ENCODE measurements at places on chromosomes 12 and 14.

DNA sequence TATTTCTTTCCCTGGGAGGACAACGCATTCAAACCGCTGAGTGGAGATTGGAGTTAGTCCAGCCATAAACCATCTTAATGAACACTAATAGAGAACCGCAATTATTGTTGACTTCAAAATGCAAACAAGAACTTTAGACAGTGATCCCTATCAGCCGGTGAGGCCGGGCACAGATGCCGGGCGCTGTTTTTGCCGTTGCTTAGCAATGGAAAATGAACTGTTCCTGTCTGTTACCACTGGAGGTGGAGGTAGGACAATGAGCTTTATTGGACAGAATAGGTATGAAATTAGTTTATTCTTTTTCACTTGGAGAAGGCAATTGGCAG lies 216.8 kb downstream of the TTC8 start:
- DNase-seq: no peak

DNA sequence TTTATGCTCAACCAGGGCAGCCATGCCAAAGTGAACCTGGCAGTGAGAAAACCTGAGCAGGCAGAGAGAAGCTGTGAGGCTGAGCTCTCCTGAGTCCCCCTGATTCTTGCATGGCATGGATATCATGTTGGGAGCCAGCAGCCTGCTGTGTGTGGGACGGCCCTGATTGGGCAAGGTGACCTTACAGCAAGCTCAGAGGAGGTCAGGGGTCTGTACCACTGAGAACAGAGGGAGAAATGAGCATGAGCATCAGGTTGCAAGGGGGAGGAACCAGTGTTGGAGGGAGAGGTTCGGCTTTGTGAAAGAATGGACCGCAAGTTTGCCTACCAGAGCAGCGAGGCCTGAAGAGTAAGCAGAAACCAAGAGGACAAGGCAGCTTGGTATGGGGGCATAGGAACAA lies 59.1 kb upstream of the PTGR2 start:
- DNase-seq: no peak

- no peak for DNase-seq
These were observed 11.6 kb upstream of the FOXN3 start for GRCh38 chr14:89428546-89429198.

DNA sequence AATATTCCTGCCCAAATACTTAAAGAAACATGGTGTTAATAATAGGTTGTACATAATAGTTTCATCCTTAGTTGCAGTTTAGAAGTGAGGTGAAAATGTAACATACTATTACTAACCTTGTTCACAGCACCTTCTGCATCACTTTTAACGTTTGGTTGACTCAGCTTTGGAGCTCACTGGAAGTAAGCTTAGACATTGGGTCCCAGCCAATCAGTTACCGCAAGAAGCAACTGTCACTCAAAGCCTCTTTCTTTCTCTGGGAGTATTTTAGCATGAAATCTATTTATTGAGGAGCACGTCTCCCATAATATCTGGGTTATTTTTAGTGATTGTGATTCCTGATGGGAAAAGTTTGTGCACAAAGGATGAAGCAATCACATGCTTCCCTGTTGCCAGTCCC lies 472.6 kb downstream of the SNAPC1 start:
- DNase-seq: no peak

DNA sequence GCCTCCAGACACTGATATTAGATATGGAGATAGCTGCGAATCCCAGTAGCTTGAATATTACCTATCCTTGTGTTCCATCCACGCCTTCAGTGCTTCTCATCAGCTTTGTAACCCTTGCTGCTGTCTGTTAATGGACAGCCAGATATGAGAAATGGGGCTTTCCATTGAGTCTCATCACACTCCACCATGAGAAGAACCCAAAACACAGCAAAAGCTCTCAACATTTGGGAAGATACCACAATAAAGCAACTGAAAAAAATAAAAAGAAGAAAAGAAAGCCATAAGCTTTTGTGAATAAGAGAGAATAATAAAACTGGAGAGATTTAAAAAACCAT lies 225.4 kb downstream of the GALC start:
- DNase-seq: no peak

- no peak for DNase-seq
These were observed 66.2 kb upstream of the DNM1L start for GRCh38 chr12:32612658-32613614.

GRCh38 chr12:27464220-27464554 lies 17.7 kb downstream of the SMCO2 start:
- DNase-seq: no peak

DNA sequence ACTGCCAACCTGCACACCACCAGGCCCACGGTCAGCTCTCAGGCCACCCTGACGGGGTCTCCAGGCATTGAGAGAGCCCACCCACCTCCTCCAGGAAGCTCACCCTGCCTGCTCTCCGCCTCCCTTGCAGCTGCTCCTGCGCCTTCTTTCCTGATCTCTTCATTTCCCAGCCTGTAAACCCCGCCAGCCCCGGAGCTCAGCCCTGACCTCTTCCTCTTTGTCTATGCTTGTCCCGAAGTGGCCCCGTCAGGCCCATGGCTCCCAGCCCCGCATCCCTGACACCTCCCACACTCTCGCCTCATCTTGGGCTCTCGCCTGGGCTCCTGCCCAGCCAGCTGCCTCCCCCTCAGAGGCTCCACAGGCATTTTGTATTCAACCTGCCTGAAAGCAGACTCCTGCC lies 139.3 kb downstream of the CALM1 start:
- DNase-seq: no peak

DNA sequence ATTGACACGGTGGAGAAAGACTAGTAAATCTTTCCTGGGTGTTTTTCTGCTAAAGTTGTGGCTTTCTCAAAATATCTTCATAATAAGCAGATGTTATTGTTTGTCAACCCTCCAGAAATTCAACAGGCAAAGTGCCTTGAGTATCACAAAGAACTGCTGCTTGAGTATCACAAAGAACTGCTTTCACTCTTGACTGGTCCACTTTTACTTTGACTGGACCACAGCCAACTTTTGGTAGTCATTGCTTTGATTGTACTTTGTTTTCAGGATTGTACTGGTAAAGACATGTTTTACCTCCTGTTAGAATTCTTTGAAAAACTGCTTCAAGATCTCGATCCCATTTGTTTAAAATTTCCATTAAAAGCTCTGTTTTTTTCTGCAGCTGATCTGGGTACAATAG lies 62.6 kb downstream of the PDZRN4 start:
- no peak for DNase-seq

- DNase-seq: no peak
These were observed 131.9 kb downstream of the GRIN2B start for GRCh38 chr12:13849456-13849855.

DNA sequence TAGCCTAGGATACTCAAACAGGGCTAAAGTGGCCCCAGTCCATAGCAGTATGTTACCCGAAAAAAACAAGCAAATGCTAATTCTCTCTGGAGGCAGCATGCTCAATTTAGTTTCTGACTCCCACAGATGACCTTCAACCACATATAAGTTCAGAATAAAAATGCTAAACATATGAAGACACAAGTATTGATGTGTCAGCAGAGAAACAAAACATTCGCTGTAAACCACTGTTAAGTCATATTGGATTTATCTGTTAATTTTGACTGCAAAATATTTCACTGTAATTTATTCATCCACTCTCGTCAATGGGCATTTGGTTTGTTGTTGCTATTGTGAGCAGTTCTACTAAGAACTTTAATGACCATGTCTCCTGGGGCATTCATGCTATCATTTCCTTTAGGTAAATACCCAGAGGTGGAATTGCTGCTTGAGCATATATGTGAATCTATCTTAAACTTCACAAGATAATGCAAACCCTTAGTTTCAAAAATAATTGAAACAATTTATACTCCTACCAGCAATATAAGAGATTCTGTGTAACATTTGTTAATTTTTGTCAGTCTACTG lies 36.5 kb downstream of the WBP11 start:
- DNase-seq: no peak

DNA sequence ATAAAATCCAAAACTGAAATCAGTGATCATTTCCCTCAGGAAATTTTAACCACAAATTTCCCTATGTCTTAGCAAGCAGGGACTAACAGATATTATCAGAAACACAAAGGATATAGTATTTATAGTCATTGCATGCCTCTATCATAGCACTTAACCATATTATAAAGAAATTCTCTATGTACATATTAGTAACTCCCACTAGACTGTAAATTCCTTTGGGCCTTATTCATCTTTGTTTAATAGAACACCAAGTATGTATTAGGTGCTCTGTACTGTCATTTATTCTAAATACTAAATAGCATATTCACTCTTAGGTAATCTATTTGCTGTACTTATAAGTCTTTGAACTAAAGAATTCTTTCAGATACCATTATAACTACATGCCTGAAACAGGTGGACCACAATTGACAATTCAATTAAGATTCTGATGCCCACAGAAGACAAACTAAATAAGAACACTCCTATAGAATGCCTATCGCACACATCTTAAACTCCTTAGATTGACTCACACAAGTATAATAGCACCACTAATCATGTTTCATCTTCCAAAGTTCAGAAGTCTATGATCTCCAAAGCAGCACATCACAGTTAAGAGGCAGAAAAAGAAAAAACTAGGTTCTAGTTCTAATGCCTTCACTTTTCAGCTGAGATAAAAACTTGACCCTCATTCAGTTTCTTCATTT lies 134.1 kb downstream of the FSCB start:
- DNase-seq: no peak

GRCh38 chr12:80195737-80196136 lies 96.4 kb downstream of the OTOGL start:
- no peak for DNase-seq

DNA sequence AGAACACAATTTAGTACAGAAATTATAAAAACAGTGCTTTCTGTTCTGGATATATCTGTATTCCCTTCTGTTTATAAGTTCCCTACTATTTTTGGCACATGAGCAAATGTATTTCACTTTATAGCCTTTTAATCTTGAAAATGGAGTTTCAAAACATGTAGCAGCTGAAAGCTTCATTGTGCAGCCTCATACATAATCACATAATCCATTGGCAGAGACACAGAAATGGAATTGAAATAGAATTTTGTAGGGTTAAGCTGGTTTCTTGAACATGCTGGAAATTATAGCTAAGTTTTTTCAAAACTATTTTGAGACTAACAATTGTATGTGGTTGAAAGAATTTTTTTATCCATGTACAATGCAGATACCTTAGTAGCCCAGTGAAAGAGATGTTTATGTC lies 614.3 kb upstream of the MDGA2 start:
- DNase-seq: no peak

DNA sequence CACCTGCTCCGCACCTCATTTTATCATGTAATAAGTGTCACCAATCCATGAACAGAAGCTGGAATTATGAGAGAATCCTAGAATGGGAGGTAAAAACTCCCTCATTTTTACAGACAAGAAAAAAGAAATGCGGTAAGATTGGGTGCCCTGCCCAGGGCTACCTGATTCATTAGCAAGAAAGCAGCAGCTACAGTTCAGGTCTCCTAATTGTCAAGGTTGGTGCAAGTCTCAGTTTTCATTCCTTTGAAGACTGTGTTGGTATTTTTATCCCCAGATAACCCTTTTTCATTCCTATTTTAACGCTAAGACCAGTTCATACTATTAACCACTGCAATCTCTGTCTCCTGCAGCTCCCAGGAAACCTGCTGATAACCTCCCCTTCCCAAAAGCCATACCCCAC lies 6.9 kb downstream of the DUSP6 start:
- no peak for DNase-seq

DNA sequence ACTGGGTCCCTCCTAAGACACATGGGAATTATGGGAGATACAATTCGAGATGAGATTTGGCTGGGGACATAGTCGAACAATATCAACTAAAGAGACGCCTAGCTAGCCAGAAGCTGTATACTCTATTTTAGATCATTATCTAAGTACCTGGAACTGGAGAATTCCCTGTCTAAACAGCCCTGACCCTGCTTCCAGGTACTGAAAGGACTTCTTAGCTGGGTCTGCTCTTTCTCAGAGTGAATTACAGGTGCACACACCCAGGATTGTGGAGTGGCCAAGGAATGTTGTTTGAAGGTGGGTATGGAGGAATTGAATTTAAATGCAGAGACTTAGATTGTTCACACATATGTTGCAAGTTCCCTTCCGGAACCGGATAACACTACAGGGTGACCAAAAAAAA lies 733.0 kb downstream of the RPS29 start:
- no peak for DNase-seq

DNA sequence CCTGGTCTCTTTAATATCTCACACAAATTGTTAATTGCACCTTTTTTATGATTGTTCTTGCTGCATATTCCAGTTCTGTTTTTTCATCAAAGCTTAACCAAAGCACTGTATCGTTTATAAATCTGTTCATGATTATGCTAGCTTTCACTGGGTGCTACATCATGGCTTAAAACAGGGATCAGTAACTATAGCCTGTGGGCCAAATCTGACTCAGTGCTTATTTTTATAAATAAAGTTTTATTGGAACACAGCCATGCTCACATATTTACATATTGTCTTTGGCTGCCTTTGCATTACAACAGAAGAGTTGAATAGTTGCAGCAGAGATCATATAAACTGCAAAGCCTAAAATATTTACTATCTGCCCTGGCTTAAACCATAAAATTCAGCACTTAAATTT lies 183.4 kb upstream of the NRXN3 start:
- DNase-seq: no peak

- no peak for DNase-seq
These were observed 201.4 kb downstream of the KIF26A start for GRCh38 chr14:104339829-104340228.

- no peak for DNase-seq
These were observed 870.2 kb upstream of the TMEM132C start for GRCh38 chr12:127396734-127397133.

- DNase-seq: no peak
These were observed 52.4 kb upstream of the CDKN3 start for GRCh38 chr14:54344445-54344844.

GRCh38 chr12:9381619-9382018 lies 173.4 kb upstream of the PZP start:
- no peak for DNase-seq

All from stimulated activated CD4-positive, alpha-beta T cell treated with anti-CD3 and anti-CD28 coated beads, TNF-alpha, amount 100 ng/mL, for 1 hour (primary cell).